ENCODE measurements at places on chromosomes 16 and 17.

- peak; percentile 36 for DNase-seq
Observed at GRCh38 chr17:2435862-2436261, 35.0 kb upstream of the MNT start.

DNA sequence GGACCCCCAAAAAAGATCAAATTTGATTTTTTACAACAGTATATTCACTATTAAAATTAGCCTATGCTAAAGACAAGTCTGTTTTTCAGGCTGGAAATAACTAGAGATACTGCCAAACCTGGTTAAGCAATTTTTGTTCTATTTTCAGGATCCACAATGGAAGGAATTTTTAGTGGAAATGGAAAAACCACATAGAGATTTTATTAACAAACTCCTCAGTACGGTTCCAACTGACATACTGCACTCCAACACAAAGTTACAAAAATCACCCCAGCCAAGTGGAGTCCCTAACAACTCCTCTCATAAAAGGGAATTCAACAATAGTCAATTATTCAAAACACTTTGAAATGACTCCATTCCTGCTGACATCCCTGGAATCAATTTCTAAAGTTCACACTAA, 101.6 kb upstream of the TOB1 start:
- no peak for DNase-seq

- DNase-seq, result no peak
Observed at GRCh38 chr16:66399031-66399430, 28.1 kb upstream of the BEAN1 start.

DNA sequence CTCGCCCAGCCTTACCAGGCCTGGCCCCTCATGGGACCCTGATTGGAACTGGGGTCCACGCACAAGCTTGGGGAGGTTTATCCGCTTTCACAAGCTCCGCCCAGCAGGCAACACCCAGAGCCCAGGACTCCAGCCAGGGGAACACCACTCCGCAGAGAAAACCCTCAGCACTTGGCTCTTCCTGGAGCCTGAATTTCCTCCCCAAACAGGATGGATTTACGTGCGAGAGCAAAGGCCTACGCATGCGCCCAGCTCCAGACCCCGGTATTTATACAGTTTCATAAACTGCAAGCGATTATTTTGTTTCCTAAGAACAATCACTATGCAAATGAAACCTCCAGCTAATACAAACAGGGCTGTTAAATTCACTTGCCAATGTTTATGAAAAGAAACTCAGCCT, 22.8 kb downstream of the ZNF423 start:
- no peak for DNase-seq

DNA sequence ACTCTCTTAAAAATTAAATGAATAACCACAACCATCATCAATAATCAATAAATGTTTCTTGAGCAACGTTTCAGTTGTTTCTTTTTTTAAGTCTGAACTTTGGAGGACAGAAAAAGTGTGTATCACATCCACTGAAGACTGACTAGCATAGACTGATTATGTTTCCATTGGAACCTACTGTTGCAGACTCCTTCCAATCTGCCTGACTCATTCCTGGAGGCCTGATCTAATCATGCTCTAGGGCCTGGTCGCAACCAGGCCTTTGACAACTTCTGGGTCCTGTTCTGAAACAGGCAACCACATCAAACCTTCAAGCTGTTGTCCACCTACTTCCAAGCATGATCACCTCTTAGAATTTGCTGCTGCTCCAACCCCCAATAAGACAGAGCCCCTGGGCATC, 109.2 kb upstream of the NUDT7 start:
- no peak for DNase-seq

DNA sequence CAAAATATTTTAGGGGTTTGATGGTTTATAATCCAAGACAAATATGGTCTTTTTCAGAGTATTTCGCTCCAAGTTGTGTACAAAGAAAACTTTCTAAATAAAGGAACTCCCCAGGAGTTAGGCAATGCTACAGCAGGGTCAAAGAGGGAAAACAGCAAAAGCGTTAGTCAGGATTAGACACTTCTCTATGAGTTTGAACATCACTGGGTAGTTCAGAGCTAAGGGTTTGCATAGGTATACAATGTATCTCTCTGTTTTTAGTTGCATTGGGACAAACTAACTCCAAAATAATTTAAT, 34.8 kb downstream of the FAM20A start:
- DNase-seq, result no peak

DNA sequence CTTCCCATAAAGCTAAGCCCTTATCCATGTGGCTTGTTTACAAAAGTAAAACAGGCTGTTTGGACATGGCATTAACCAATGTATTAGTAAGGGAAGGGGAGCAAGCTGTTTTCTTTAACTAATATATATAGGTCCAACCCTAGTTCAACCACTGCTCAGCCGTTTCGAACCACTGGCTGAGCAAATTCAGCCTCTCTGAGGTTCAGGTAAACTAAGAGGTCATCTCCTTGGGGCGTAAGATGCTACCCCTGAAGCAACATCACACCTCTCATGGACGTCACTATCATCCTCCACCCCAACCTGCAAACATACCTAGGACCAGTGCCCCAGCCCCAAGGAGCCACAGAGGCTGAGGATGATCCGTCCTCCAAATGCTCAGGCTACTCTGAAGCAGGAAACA, 45.2 kb downstream of the ANKRD11 start:
- no peak for DNase-seq

- DNase-seq, result no peak
Observed at GRCh38 chr17:32445497-32445896, 1.2 kb downstream of the PSMD11 start.

- no peak for DNase-seq
Observed at GRCh38 chr16:79071424-79071823, 529.1 kb downstream of the MAF start.

- no peak for DNase-seq
Observed at GRCh38 chr17:67679721-67680120, 38.0 kb upstream of the NOL11 start.

GRCh38 chr17:1651559-1651844, 1.8 kb upstream of the RILP start:
- DNase-seq, result no peak

- DNase-seq, result no peak
Observed at GRCh38 chr16:78998879-78999278, 601.7 kb downstream of the MAF start.

DNA sequence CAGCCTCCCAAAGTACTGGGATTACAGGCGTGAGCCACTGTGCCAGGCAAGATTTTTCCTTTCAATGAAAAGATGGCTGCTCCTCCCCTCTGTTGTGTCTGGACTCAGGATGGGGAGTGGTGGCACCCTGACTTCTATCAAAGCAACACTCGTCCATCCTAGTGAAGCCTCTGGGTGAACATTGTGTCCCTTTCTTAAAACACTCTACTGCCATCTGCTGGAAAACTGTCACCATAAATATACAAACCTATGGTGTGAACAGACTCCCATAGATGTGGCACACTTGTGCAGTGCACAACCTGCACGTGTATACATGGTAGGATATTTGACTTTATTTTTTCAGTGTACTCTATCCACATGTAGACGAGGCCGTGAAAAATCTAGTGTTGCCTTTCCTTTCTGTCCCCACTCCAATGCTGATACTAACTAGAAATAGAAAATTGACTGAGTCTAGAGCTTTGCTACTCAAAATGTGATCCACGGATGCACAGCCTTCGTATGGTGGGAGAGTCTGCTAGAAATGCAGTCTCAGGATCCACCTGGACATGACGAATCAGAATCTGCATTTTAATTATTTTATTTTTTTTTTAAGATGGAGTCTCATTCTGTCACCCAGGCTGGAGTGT, 55.9 kb upstream of the PLCG2 start:
- DNase-seq, result peak; percentile 65

- DNase-seq, result no peak
Observed at GRCh38 chr17:7880076-7880868, 8.3 kb upstream of the CHD3 start.

DNA sequence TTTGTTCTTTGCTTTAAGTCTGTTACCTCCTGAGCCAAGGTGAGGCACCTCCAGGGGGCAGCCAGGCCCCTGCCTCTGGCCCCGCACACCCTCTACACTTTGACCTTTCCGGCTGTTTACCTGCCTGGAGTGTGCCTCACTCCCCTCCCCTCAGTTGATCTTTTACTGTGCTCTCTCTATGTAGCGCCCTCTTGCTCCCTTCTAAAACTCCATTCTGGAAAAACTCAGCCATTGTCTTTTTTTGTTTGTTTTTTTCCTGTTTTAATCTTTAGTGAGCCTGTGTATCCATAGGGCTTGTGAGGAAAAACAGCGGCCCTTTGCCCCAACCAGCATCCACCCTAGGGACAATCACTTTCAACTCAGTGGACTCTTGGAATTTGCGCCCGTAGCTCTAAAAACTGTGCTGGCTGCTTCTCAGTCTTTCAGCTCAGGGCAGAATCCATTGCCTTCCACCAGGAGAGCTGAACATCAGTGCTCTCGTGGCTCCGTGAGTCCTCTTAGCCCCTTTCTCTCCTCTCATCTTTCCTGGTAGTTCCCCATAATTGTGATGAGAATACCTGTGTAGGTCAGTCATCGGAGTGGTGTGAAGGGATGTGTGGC, 4.3 kb downstream of the AMDHD2 start:
- DNase-seq, result no peak

GRCh38 chr17:81711814-81712467, at the start of gene SLC25A10:
TSS of gene SLC25A10 (plus strand) at chr17:81712284. CDS start at chr17:81712427, 143 bp downstream.
- DNase-seq, result no peak

DNA sequence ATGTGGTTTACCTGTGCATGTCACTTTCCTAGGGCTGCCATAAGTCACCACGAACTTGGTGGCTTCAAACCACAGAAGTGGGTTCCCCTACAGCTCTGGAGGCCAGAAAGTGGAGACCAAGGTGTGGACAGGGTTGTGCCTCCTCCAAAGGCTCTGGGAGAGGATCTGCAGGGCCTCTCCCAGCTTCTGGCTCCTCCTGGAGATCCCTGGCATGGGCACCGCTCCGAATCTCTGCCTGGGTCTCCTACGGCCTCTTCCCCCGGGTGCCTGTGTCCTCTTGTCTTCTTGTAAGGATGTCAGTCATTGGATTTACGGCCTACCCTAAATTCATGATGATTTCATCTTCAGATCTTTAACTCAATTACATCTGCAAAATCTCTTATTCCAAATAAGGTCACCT, 2.5 kb upstream of the SRRM2 start:
- no peak for DNase-seq

DNA sequence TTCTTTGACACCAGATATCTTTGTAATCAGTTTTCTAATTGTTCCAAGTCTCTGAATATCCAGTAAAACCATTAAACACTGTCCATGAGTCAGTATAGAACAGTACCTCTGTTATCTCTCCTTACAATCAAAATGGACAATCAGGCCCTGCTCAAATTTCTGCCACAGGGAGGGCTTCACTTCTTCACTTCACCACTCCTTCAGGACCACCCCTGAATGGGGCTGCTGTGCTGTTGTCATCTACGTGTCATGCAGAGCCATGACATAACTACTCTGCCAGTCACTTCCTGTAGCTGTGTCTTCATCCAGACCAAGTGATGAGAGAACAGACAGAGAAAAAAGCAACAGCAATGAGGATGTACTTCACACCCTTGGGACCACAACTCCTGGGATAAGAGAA, 116.9 kb downstream of the TANC2 start:
- no peak for DNase-seq

DNA sequence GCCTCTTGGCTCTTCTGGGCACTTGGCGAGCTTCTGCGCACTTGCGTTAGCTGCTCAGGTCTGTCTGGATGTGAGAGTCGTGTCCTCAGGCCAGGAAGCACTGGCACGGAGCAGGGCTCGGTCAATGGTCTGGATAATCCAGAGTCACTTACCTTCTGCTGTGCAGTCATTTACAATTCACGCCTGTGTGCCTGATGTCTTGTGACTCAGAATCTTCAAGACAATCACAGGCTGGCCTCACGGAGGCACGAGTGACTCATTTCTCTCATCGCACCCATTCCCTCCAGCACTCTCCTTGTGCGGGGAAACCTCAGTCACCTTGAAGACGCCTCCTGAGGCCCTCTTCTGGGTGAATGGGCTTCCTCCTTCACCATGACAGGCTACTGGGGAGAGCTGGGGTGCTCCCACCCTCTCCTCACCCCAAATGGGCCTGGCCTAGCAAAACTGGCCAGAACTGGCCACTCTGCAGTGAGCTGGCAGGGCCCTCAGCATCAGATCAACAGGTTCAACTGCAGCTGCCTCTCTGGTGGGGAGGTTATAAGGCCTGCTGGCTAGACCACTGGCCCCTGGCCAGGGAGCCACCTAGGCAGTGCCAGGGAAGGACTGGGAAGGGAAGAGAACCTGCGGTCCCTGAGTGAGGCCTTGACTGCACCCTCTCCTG, 1.9 kb upstream of the CAPN15 start:
- no peak for DNase-seq

GRCh38 chr16:12773221-12773620, 30.5 kb downstream of the CPPED1 start:
- DNase-seq, result no peak

GRCh38 chr17:77688369-77688768, 270.1 kb upstream of the TNRC6C start:
- DNase-seq, result no peak

DNA sequence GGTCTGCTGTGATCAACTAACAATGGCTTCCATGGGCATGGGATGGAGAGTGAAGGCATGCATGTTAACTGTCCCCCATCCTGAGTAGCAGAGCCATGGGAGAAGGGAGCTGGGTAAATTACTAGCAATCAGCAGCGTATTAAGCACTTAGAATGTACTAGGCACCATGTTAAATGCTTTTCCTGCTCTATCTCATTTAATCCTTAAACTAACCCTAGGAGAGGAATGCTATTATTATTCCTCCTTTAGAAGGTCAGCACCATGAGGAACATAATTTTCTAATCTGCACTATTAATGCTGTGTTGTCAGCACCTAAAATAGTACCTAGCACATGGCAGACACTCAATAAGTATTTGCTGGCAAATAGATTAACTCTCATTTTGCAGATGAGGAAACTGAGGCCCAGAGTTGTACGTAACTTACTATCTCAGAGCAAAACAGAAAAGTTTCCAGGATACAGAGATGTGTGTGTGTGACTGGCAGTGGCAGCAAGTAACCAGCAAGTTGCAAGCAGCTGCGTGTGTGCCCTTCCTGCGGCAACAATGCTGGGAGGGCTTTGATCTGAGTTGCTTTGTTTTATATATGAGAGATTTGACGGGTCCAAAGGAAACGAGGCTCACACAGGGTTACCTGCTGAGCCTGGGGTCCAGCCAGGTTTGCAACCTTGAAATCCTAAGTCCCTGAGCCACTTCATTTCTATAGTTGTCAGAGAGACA, 6.5 kb upstream of the KLHL36 start:
- no peak for DNase-seq

DNA sequence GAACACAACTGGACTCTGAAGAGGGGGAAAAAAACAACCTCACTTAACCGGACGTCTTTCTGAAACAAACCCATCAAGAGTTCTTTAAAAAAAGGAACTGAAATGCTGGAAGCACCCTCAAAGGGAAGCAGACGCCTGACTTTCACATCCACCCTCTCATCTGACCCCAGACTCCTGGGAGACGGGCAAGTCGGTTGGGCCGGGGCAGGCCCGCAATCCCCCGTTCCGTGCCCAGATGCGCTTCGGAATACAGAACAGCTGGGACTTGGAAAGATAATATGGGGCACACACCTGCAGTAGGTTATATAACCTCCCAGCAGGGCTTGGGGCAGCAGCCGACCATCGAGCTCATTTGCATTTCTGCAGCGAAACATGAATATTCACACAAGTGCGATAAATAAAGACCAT, 3.7 kb downstream of the ARHGAP27 start:
- no peak for DNase-seq
